ENCODE measurements at places on chromosomes 7 and 10. TPM values are rescaled to one million over a fixed set of nuclear protein-coding genes. Genes with fewer than 3 reads are reported as not detected.

DNA sequence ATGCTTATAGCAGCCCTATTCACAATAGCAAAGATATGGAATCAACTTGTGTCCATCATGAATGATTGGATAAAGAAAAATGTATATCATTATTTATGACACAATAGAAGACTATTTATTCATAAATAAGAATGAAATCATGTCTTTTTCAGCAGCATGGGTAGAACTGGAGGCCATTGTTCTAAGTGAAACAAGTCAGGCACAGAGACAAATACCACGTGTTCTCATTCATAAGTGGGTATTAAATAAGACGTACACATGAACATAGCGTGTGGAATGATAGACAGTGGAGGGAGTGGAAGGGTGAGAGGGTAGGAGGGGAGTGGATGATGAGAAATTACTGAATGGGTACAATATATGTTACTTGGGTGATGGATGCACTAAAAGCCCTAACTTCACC, 762.4 kb downstream of the REEP3 start:
- no peaks in the 10 kb centered on the region for H3K36me3 ChIP-seq
- H3K27me3 ChIP-seq = no peaks in the 10 kb centered on the region
- H3K27ac ChIP-seq = no peak overlapping the region
- no peak overlapping the region for H3K4me3 ChIP-seq

GRCh38 chr7:23331132-23331531, 32.0 kb downstream of the MALSU1 start:
- H3K27me3 ChIP-seq = no peaks in the 10 kb centered on the region
- no peaks in the 10 kb centered on the region for H3K36me3 ChIP-seq
- H3K4me1 ChIP-seq = no peaks in the 10 kb centered on the region
- no peak overlapping the region for H3K27ac ChIP-seq
- H3K4me3 ChIP-seq = no peak overlapping the region

Gene NYAP1
- not detected for polyA plus RNA-seq

Gene CELF2
- polyA plus RNA-seq = 4.1 TPM

DNA sequence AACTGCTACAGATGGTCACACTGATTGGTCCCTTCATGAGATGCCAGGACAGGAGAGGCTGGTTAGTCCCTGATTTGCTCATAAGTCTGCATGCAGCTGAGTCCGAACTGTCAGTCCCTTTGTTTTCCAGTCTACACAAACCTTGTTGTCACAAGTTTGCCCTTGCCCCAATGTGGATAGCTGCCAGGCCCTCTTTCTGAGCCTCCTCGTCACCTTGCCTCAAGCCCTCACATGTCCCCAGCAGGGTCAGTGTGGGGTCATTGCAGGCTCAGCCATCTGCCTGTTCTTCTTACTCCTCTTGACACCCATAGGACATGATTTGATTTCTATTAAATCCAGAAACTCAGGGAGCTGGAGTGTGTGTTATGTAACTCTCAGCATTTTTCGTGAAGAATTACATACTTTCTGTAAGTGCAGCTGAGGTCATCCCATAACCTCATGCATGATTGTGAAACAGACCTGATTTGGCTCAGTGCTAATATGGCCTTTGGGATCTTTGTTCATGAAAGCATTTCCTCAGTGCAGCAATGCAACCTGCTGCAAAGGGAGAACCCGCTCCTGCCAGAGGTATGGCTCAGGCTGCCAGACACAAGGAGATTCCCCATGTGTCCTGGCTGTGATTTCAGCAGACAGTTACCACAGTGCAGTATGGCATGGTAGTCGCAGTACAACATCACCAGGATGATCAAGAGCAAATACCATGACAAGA, 70.0 kb upstream of the ZMIZ2 start:
- no peaks in the 10 kb centered on the region for H3K4me1 ChIP-seq
- DNase-seq = peak; percentile 21
- peaks cover 82% of the 10 kb centered on the region for H3K36me3 ChIP-seq
- H3K4me3 ChIP-seq = no peak overlapping the region

GRCh38 chr7:99618726-99619125, 2.0 kb downstream of the ZSCAN25 start:
- no peak overlapping the region for H3K27ac ChIP-seq
- H3K36me3 ChIP-seq = peaks cover 44% of the 10 kb centered on the region
- no peak for DNase-seq

- H3K27ac ChIP-seq = no peak overlapping the region
- no peak for DNase-seq
- no peaks in the 10 kb centered on the region for H3K36me3 ChIP-seq
- H3K4me3 ChIP-seq = no peak overlapping the region
- no peaks in the 10 kb centered on the region for H3K4me1 ChIP-seq
Measured at GRCh38 chr10:43226441-43226840, 40.4 kb downstream of the RASGEF1A start.

Gene SHH
- 1.7 TPM for polyA plus RNA-seq

Gene ACTR3C
- 2.4 TPM for polyA plus RNA-seq

GRCh38 chr10:58291538-58292174, 22.7 kb downstream of the CISD1 start:
- no peaks in the 10 kb centered on the region for H3K36me3 ChIP-seq
- H3K27me3 ChIP-seq = no peaks in the 10 kb centered on the region
- H3K27ac ChIP-seq = no peak overlapping the region
- H3K4me3 ChIP-seq = no peak overlapping the region

DNA sequence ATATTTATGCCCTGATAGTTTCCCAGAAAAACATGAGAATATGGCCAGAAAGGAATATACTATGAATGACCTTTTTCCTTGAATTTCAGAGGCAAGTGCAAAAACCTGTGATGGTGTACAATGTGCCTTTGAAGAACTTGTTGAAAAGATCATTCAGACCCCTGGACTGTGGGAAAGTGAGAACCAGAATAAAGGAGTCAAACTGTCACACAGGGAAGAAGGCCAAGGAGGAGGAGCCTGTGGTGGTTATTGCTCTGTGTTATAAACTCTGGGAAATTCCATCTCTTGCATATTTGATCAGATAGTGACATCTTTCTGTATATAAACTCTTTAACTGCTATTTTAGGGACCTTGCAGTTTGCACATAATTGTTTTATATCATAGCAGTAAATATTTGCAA, 33.7 kb downstream of the RAB18 start:
- peaks cover 2% of the 10 kb centered on the region for H3K36me3 ChIP-seq
- H3K27ac ChIP-seq = no peak overlapping the region
- no peak for DNase-seq
- H3K4me1 ChIP-seq = no peaks in the 10 kb centered on the region
- no peaks in the 10 kb centered on the region for H3K27me3 ChIP-seq

- no peaks in the 10 kb centered on the region for H3K36me3 ChIP-seq
- H3K4me3 ChIP-seq = peak overlapping the region; percentile 28
- H3K27me3 ChIP-seq = peaks cover 62% of the 10 kb centered on the region
- peak; percentile 32 for DNase-seq
- H3K4me1 ChIP-seq = peaks cover 5% of the 10 kb centered on the region
Measured at GRCh38 chr10:129962031-129962871, 1.8 kb downstream of the EBF3 start.

Gene STAG3
- polyA plus RNA-seq = 0.81 TPM

Gene HOXA11
- polyA plus RNA-seq = not detected

GRCh38 chr7:77498659-77499379, 38.3 kb upstream of the PTPN12 start:
- no peaks in the 10 kb centered on the region for H3K4me1 ChIP-seq
- H3K4me3 ChIP-seq = no peak overlapping the region
- H3K27ac ChIP-seq = no peak overlapping the region
- H3K27me3 ChIP-seq = no peaks in the 10 kb centered on the region
- DNase-seq = no peak

GRCh38 chr7:5083311-5083711, 37.7 kb downstream of the RBAK start:
- H3K36me3 ChIP-seq = no peaks in the 10 kb centered on the region
- peaks cover 2% of the 10 kb centered on the region for H3K27me3 ChIP-seq
- H3K4me1 ChIP-seq = no peaks in the 10 kb centered on the region
- H3K27ac ChIP-seq = no peak overlapping the region
- DNase-seq = no peak

DNA sequence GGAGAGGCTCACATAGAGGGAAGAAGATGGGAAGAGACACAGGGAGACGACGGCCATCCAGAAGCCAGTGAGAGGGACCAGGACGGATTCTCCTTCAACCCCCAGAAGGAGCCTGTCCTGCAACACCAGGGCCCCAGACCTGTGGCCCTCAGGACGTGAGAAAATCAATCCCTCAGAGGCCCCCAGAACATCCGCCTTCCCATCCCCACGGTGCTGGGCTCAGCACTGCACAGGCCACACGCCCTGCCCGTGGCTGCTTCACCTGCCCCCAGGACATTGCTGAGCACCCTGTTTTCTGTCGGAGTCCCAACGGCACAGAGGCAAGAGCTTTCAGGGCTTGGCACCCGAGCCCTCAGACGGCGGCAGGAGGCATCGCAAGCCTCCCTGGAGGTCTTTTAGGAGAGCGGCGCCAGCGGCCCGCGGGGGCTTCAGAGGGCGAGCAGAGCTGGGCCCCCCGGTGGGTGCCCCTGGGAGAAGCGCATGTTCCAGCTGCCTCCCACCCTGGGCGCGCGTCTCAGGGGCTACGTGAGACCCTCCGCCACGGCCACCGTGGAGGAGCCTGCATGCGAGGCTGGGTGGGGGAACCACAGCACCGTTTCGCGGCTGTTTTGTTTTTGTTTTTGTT, 42.8 kb downstream of the PDGFA start:
- H3K4me3 ChIP-seq = no peak overlapping the region
- no peaks in the 10 kb centered on the region for H3K27me3 ChIP-seq
- no peaks in the 10 kb centered on the region for H3K4me1 ChIP-seq
- no peak overlapping the region for H3K27ac ChIP-seq
- no peaks in the 10 kb centered on the region for H3K36me3 ChIP-seq

Gene LAMB1
- polyA plus RNA-seq = 19.5 TPM

GRCh38 chr10:45444976-45445898, 71.2 kb downstream of the ALOX5 start:
- no peak overlapping the region for H3K27ac ChIP-seq
- H3K27me3 ChIP-seq = no peaks in the 10 kb centered on the region
- no peaks in the 10 kb centered on the region for H3K36me3 ChIP-seq
- no peaks in the 10 kb centered on the region for H3K4me1 ChIP-seq
- no peak for DNase-seq

DNA sequence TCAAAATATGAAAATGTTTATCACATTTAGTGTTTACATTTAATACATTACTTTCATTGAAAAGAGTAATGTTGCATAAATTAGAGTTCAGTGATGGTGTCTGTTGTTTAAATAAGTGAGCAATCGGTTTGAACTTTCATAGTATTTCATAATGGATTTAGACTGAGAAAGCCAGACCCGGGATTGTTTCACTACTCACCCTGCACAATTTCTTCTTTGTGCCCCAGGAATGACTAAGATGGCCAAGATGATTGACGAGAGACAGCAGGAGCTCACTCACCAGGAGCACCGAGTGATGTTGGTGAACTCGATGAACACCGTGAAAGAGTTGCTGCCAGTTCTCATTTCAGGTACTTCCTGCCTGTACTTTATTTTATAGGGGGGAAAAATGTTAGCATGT, 74.6 kb downstream of the VCL start:
- H3K27ac ChIP-seq = no peak overlapping the region
- no peaks in the 10 kb centered on the region for H3K4me1 ChIP-seq
- no peak overlapping the region for H3K4me3 ChIP-seq
- DNase-seq = no peak

- DNase-seq = no peak
- H3K4me1 ChIP-seq = no peaks in the 10 kb centered on the region
- H3K4me3 ChIP-seq = no peak overlapping the region
- H3K27ac ChIP-seq = no peak overlapping the region
- no peaks in the 10 kb centered on the region for H3K27me3 ChIP-seq
- H3K36me3 ChIP-seq = peaks cover 4% of the 10 kb centered on the region
Measured at GRCh38 chr10:94049911-94050310, 56.2 kb downstream of the PLCE1 start.

Gene NACAD
- polyA plus RNA-seq = 2.9 TPM

Gene CFAP43
- 0.21 TPM for polyA plus RNA-seq

- H3K27me3 ChIP-seq = no peaks in the 10 kb centered on the region
- H3K4me3 ChIP-seq = no peak overlapping the region
- H3K4me1 ChIP-seq = peaks cover 15% of the 10 kb centered on the region
- DNase-seq = no peak
- no peaks in the 10 kb centered on the region for H3K36me3 ChIP-seq
Measured at GRCh38 chr10:34786464-34786863, 28.6 kb downstream of the PARD3 start.

- no peak overlapping the region for H3K27ac ChIP-seq
- peaks cover 6% of the 10 kb centered on the region for H3K4me1 ChIP-seq
- DNase-seq = no peak
- no peak overlapping the region for H3K4me3 ChIP-seq
Measured at GRCh38 chr7:108007261-108007660, 4.3 kb upstream of the LAMB1 start.

DNA sequence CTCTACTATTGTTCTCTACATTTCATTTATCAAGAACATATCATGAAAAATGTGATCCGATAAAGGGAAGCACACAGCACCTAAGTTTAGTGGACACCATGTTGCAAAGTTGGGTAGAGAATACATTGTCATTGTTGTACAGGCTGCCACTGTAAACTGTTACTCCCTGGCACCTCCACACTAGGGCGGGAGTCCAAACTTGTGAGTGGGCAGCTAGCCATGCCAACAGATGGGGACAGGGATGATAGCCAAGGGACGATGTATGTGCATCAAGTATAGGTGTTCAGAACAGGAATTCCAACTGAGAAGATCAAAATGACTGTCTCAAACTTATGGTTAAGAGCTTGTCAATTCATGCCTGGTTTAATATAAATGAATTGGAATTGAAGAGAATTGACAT, 31.1 kb upstream of the COMMD3 start:
- H3K4me3 ChIP-seq = no peak overlapping the region
- H3K27me3 ChIP-seq = peaks cover 2% of the 10 kb centered on the region
- DNase-seq = no peak
- H3K4me1 ChIP-seq = no peaks in the 10 kb centered on the region

Gene TMEM139
- polyA plus RNA-seq = 32.5 TPM

DNA sequence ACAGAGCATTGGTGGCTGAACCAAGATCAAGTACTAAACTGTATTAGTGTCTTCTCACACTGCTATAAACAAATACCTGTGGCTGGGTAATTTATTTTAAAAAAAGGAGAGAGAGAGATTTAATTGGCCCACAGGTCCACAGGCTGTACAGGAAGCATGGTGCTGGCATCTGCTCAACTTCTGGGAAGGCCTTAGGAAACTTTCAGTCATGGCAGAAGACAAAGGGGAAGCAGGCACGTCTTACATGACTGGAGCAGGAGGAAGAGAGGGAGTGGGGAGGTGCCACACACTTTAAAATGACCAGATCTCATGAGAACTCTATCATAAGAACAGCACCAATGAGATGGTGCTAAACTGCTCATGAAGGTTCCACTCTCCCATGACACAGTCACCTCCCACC, 95.2 kb upstream of the JCAD start:
- H3K36me3 ChIP-seq = no peaks in the 10 kb centered on the region
- H3K27me3 ChIP-seq = no peaks in the 10 kb centered on the region
- no peak overlapping the region for H3K27ac ChIP-seq

Gene TUBGCP2
- 43.1 TPM for polyA plus RNA-seq

- no peak for DNase-seq
- no peaks in the 10 kb centered on the region for H3K36me3 ChIP-seq
- H3K4me1 ChIP-seq = no peaks in the 10 kb centered on the region
- no peak overlapping the region for H3K4me3 ChIP-seq
Measured at GRCh38 chr7:134339475-134339874, 22.7 kb upstream of the SLC35B4 start.

Gene SDK1
- 2.1 TPM for polyA plus RNA-seq

Gene STEAP1B
- 0.27 TPM for polyA plus RNA-seq

- no peak for DNase-seq
- H3K36me3 ChIP-seq = no peaks in the 10 kb centered on the region
- H3K27me3 ChIP-seq = no peaks in the 10 kb centered on the region
- no peak overlapping the region for H3K27ac ChIP-seq
Measured at GRCh38 chr10:86673216-86673826, 5.0 kb downstream of the LDB3 start.

All from small intestine (tissue), 16 donors.